ENCODE measurements at places on chromosomes 16 and 17.

GRCh38 chr17:8766731-8767130 lies 8.4 kb upstream of the SPDYE4 start:
- DNase-seq: no peak

- no peak for DNase-seq
Measured at GRCh38 chr17:45413498-45413923, 19.2 kb downstream of the ARHGAP27 start.

DNA sequence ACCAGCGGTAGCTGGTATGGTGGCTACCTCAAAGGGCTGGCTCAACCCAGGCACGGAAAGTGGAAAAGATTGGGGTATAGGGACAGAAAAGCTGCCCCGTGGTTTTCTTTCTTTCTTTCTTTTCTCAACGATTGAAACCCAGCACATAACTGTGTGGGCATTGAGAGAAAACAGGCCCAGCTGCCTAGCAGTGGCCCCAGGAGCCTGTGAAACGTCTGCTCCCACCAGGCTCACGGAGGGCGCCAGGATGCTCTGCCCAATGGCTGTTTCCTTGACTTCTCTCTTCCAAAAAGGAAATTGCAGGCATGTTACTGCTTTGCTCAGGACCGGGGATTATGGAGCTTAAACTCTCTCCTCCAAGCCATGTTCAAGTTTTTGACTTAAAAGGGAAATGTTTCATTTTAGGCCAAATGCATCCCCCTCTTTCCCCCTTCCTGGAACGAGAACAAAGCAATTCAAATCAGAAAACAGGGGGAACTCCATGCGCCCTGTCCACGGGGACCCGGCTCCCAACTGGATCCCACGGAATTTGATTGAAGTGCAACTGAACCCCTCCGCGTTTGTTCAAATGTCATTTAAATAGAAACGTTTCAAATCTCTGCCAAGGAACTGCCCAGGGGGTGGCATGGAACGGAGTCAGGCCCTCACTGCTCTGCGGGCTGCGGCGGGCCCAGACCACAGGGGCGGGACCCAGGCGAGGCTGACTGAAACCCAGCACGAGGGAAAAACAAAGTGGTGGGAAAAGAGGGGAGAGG lies 133.5 kb downstream of the RGS9 start:
- DNase-seq: no peak

GRCh38 chr17:81489012-81489997 lies 23.3 kb downstream of the ACTG1 start:
- no peak for DNase-seq

DNA sequence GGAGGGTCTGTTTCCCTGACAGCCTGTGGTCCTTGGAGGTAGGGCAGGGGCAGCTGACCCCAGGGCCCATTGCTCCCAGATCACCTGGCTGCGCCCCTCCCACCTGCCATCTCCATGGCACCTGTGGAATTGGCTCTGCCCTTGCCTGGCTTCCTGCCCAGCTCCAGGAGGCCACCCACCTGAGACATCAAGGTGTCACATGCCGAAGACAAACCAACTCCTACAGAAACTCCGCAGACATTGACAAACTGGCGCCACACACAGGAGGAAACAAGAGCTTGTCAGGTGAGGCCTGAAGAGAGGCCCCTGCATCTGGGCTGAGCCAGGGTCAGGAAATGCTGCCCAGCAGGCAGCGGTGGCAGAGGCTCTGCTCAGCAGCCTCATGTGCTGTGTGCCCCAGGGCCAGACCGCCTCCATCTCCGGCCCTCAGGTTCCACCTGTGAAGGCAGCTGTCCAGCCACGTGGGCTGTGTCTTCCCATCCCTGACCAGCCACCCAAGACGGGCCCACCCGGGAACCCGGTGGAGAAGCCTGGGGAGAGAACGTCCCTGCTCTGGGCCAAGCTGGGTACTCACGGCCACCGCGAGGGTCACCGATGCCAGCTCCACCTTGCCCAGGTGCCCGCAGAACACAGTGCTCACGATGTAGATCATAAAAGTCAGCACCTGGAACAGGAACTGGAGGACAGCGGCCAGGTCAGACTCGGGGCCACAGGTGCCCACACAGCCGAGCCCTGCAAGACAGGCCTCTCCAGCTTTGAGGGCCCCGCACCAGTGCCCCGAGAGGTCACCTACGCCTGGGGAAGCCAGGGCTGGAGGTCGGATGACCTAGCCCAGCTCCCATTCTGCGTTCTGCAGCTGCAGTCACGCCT lies 1.6 kb downstream of the SLC47A2 start:
- no peak for DNase-seq

GRCh38 chr16:10846213-10846998 lies 27.8 kb upstream of the TVP23A start:
- DNase-seq: no peak

GRCh38 chr17:40072040-40072734 lies 9.4 kb downstream of the THRA start:
- no peak for DNase-seq

- peak; percentile 22 for DNase-seq
Measured at GRCh38 chr17:17767154-17767869, 69.5 kb downstream of the SREBF1 start.

Data from IMR-90 (cell line).